Articular chondrocyte of knee joint (primary cell): ENCODE measurements at places on chromosomes 3 and 15. TPM values are rescaled to one million over a fixed set of nuclear protein-coding genes. Genes with fewer than 3 reads are reported as not detected.

C3orf49 gene
- not detected in 2 replicates for total RNA-seq

PLSCR2 gene
- total RNA-seq, result 0.54 TPM in 1 of 2 replicates, not detected in the other

USP50 gene
- 0.54 and 2.0 TPM in 2 replicates for total RNA-seq

ROPN1 gene
- total RNA-seq, result 0.22 TPM in 1 of 2 replicates, not detected in the other

FBXO40 gene
- not detected in 2 replicates for total RNA-seq

RHCG gene
- not detected in 2 replicates for total RNA-seq

SLC12A8 gene
- 1.6 and 2.3 TPM in 2 replicates for total RNA-seq

CHMP2B gene
- 49.9 and 55.8 TPM in 2 replicates for total RNA-seq

ELL3 gene
- total RNA-seq, result 3.1 and 6.6 TPM in 2 replicates

ALDH1A2 gene
- total RNA-seq, result 13.7 and 21.8 TPM in 2 replicates

FRMD5 gene
- under 0.01 and 0.11 TPM in 2 replicates for total RNA-seq

CFAP100 gene
- total RNA-seq, result not detected in 2 replicates

GOLGA6C gene
- total RNA-seq, result not detected in 2 replicates

TM6SF1 gene
- total RNA-seq, result 0.11 TPM in 1 of 2 replicates, not detected in the other

GOLGA8O gene
- total RNA-seq, result 0.97 and 1.3 TPM in 2 replicates
